ENCODE measurements at places on chromosomes 4 and X.

- DNase-seq = no peak
Measured at GRCh38 chrX:53319614-53320542, 38.5 kb upstream of the IQSEC2 start.

DNA sequence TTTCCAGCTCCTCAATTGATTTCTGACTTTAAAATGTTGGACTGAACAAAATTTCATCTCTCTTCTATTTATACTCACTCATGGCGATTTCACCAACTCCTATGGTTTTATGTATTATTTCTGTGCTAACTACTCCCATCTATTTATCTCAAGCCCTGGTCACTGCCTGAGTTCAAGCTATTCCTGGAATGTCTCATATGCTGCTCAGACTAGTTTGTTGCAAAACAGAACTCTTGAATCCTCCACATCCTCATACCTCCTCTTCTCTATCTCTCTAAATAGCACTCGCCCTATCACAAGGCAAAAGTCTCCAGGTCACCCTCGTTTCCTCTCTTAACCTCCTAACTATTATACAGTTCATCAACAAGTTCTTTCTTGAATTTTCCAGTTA lies 19.0 kb upstream of the DDX60 start:
- no peak for DNase-seq

DNA sequence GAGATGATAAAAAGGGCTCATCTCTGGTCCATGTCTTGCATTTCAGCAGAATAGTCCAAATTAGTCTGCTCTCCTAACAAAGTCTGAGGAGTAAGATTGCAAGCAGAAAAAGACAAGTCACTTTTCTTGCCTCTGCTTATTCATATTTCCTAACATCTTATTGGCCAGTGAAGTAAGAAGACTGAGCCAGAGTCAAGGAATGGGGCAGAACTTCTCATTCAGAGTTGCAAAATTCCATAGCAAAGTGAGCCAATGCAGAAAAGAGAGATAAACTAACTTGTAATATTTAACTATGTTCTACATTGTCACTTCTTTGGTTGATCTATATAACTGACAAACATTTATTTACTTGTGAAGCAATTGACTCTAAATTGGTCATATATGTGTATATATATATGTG lies 2304.0 kb downstream of the ARAP2 start:
- DNase-seq = no peak

DNA sequence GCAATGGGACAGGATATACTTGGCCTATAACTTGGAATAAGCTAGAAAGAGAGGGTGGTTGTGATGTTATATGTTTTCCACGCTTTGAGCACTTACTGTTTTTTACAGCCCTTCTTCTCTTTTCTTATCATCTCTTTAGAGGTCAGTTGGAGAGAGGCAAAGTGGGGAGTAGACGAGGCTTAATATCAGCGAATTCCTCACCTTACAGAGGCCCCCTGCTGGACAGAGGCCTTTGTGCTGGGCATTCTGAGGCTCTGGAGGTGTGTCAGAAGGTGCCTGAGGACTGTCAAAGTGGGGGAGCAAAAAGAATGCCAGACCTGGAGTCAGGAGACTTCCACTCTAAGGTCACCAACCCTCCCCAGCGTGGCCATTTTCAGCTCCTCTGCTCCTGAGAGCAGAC lies 42.5 kb downstream of the MAMLD1 start:
- no peak for DNase-seq

GRCh38 chrX:148610328-148610698 lies 109.9 kb downstream of the AFF2 start:
- no peak for DNase-seq

DNA sequence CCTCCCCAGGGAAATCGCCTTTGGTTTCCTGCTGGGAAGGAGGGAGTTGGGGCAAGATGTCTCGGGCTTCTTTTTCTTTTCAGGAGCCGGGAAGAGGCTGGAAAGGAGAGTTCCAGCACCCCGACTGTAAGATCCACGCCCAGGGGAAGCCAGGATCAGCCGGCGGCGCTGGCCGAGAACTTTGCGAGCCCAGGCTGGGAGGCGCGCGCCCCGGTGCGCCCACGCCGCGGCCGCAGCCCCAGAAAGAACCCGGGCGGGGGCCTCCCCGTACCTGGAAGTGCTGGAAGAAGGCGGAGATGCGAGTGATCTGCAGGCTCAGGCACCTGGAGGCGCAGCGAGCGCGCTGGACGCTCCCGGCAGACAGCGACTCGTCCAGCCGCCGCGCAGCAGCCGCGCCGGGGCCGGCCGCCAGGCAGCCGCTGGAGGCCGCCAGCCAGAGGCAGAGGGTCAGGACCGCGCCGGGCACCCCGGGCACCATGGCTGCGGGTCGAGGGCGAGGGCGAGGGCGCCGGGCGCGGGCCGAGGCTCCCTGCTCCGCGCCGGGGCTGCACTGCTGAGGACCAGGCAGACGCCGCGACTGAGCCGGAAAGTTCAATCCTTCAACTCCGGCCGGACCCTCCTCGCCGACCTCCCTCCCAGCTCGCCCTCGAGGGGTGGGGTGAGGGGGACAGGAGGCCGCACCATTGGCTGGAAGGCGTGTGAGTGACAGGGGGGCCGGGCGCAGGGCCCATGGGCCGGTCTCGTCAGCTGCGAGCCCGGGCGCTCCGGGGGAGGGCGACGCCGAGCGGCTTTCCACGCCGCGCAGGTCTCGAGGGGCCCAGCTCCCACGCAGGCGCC lies at the start of gene ANOS1:
Gene ANOS1, minus strand, starts transcription at position 579 of the 837 bp plus-strand sequence. Its CDS starts 101 bp downstream, at position 478.
- no peak for DNase-seq

GRCh38 chr4:48275247-48275646 lies 5.6 kb upstream of the TEC start:
- DNase-seq = no peak

- DNase-seq = no peak
Measured at GRCh38 chr4:72702948-72703347, 133.9 kb upstream of the ADAMTS3 start.

All from T-helper 9 cell (primary cell).